OCI-LY7 (cell line): ENCODE measurements at places on chromosomes 3 and 15. TPM values are rescaled to one million over a fixed set of nuclear protein-coding genes. Genes with fewer than 3 reads are reported as not detected.

DNA sequence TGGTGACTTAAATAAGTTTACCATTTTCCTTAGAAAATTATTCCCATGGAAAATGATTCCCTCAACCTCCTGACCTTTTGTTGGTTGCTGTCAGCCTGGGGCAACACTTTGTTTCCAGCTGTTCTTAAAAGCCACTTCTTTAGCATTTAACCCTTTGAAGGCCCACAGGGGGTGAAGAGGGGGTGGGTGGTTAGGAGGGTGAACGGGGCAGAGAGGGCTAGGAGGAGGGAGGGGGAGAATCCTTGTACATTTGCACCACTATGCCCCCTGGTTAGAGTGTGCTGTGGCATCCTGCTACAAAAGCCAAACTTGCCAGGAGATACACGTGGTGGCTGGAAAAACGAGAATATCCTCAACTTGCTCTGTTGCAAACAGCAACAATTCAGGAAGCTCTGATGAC lies 273.2 kb upstream of the RGMA start:
- DNase-seq: no peak

- DNase-seq: no peak
Observed at GRCh38 chr3:157087780-157088600, 72.0 kb downstream of the CCNL1 start.

- no peak for DNase-seq
Observed at GRCh38 chr3:194748225-194748624, 62.5 kb downstream of the FAM43A start.

- no peak for DNase-seq
Observed at GRCh38 chr3:155233213-155233612, 60.3 kb downstream of the STRIT1 start.

DNA sequence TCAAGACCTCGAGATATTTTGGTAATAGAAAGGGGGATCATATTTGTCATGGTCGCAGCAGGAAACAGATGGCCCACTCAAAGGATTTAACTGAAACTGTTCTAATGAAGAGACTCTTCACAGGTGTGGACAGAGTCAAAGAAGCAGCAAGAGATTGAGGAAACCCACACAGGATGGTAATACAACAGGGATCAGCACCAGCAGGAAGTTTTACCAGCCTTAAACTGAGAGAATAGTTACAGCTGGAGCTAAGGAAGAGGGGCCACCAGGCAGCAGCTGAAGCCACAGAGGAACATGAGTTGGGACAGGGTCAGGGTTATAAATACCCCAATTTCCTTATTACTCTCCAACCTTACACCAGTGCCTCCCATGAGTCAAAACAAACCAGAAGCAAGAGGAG lies 131.8 kb upstream of the UBE2E2 start:
- DNase-seq: peak; percentile 69

DNA sequence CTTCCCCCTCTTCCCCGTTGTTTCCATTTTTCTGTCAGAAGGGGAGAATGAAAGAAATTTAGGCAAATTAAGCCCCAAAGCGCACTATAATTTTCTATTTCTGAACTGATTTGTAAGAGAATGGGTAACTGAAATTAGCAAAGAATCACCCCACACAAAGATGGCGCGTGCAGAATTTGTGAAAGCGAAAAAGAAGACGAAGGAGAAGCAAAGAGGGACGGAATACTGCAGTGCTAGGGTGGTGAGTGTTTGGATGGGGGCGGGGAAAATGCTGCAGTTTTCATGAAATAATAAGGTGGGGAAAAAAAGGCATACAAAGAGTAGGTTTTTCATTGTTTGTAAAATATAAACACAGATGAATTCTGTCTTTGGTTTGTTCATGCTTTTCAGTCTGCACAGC lies 4.6 kb upstream of the CTNNB1 start:
- no peak for DNase-seq

DNA sequence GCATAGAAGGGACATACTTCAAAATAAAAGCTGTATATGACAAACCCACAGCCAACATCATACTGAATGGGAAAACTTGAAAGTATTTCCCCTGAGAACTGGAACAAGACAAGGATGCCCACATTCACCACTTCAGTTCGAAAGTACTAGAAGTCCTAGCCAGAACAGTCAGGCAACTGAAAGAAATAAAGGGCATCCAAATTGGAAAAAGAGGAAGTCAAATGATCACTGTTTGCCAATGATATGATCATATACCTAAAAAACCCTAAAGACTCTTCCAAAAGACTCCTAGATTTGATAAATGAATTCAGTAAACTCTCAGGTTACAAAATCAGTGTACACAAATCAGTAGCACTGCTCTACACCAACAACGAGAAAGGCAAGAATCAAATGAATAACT lies 40.7 kb downstream of the SLC49A4 start:
- no peak for DNase-seq

- DNase-seq: no peak
Observed at GRCh38 chr15:85624291-85624801, 170.4 kb downstream of the KLHL25 start.

DNA sequence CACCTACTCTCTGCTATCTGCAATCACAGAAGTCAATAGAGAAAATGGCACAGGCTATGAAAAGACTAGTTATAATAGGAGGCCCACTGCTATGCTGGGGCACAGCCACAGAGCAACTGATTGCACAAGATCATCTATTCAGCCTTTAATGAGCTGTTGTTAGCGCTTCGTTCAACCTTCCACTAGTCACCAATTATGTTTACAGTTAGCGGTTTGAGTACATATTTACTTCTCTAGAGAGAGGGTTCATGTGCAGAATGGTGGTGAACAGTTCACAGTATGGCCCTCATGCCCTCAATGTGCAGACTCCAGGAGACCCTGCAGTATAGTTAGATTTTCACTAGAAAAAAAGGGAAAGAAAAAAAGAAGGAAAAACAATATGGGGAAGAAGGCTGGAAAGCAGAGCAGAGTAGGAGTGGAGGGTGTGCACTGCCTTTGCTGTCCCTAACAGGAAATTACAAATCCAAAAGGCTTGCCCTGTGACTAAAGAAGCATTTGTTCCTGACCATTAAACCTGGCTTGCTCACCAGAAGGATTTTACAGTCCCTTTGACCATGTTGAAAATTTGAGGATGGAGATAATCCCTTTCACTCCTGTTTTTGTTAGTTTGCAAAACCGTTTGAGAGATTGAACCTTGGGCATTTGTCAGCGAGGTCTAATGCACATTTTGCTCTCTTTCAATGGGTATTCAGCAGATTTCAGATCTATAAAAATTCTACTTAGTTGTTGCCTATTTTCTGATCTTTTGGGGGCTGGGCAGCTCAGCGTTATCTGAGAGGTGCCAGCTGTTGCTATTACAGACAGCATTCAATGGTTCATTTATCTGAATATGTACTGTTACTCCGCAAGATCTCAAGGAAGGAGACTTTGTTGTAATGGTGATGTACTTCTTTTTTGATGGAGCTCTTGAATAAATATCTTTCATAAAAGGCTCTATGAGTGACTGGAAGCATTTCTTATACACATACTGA lies 296.1 kb downstream of the LSAMP start:
- no peak for DNase-seq

- DNase-seq: no peak
Observed at GRCh38 chr3:175664911-175665310, 805.8 kb downstream of the NAALADL2 start.

DNA sequence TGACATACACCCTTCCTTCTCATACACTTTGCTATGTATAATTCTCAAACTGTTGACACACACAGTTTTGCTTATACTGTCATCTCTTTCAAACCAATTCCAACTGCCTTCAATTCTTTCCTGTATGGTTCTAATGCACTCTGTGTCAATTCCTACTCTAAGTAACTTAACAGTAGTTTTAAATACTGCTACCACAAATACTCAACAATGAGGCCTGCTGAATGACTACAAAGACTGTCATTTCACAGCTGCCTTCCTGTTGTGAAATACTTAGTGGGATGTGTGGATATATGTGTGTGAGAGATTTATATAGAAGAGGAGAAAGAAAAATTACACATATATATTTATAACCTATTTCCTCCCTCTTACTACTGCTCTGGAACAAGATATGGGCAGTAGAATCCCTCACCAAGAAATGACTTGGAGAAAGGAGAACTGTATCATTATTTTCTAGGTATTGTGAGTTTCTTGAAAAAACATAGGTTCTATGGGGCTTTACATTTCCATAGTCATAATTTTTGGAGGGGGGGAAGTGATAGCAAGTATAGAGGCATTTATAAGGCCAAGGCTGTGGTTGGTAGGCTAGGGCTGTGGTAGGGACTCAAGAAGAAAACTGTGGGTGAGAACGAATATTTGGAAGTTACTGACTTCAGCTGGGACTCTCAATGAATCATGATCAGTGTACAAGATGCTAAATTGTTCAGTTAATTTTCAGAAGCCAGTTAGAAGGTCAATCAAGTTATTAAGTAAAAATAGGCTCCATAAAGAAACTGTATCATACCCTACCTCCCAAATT lies 88.7 kb downstream of the ANKRD28 start:
- no peak for DNase-seq

- peak; percentile 67 for DNase-seq
Observed at GRCh38 chr15:56244811-56245576, 1.3 kb upstream of the RFX7 start.

DNA sequence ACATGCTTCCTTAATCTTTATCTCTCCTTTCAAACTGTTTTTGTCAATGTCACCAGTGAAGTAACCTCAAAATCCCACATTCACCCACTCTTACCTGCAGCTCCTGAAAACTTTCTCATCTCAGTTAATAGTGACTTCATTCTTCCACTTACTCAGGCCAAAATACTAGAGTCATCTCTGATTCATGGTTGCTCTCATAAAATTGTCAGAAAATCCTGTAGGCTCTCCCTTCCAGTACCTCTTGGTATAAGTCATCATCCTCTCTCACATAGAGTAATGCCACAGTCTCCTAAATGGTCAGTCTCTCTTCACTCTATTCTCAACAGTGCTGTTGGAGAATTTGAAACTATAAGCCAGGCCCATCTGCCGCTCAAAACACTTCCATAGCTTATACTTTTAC lies 34.9 kb upstream of the POU1F1 start:
- no peak for DNase-seq

DNA sequence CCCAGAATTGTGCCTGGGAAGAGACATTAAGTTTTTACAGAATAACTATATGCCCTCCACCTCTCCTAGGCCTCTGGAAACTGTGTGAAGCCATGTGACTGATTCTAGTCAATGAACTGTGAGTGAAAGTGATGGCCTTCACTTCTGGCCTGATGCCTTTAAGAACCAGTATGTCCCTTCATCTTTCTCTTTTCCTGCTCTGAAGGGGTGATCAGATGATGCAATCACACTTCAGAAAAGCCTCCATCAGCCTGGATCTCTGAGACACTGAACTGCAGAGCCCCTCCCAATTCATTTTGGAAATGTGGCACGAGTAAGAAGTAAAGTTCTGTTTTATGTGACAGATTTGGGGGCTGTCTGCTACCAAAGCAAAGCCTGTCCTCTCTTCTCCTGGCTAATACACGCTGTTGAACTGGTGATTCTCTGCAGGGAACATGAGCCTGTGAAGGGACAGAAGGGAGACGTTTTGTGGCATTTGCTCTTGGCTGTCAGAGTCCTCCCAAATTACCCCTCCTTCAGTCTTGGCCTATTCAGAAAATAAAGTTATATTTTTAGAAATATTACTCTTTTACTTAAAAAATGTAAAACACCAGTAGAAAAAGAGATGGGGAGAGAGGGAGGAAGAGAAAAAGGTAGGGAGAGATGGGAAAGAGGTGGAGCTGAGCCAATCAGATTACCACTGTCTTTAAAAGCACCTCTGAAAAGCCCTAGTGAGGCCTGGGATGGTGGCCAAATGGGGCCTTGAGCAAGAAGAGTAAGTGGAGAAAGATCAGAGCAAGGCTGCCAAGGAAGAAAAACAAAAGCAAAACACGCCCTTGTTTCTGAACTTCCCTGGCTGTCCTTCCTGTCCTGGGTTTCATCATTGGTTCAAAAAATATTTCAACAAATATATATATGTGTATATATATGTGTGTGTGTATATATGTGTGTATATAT lies 40.9 kb upstream of the RYK start:
- DNase-seq: no peak

DNA sequence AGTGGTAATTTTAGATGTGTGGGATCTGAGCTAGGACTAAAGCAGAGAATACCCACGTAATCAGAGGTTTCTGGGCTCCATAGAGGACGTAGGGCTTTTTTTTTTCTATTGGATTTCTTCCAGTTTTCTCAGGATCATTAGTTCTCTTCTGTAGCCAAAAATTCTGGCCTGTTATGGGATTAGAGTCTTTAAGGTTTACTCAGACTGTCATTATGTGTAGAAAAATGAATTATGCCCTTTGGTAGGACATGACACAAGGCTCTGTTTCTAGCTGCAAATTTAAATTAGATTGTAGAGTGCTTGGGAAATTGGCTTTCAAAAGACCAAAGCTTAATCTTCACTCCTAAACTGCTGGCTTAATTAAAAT lies 1.9 kb downstream of the SETD5 start:
- no peak for DNase-seq

TEX55 gene
- total RNA-seq: not detected in 2 replicates

ROPN1 gene
- not detected in 2 replicates for total RNA-seq

KLHL40 gene
- not detected in 2 replicates for total RNA-seq

ABHD6 gene
- 8.9 and 10.7 TPM in 2 replicates for total RNA-seq

FRMD5 gene
- total RNA-seq: not detected in 2 replicates

PARP16 gene
- total RNA-seq: 24.9 and 26.0 TPM in 2 replicates

BNC1 gene
- total RNA-seq: not detected in 2 replicates

TICRR gene
- 42.6 and 44.4 TPM in 2 replicates for total RNA-seq

ADIPOQ gene
- not detected in 2 replicates for total RNA-seq

OCA2 gene
- total RNA-seq: not detected in 2 replicates

MYO1E gene
- 17.3 and 26.5 TPM in 2 replicates for total RNA-seq
